ENCODE measurements at places on chromosomes 16 and 17. TPM values are rescaled to one million over a fixed set of nuclear protein-coding genes. Genes with fewer than 3 reads are reported as not detected.

GRCh38 chr16:80040814-80041213, 440.3 kb upstream of the MAF start:
- peak; percentile 54 for DNase-seq

- peak; percentile 86 for DNase-seq
These were observed 2.4 kb downstream of the VEZF1 start for GRCh38 chr17:57985675-57985974.

GRCh38 chr16:22400900-22401299, 26.5 kb upstream of the CDR2 start:
- no peak for DNase-seq

GRCh38 chr16:67029254-67030096, 526 bp downstream of the CBFB start:
- DNase-seq: peak; percentile 27

DNA sequence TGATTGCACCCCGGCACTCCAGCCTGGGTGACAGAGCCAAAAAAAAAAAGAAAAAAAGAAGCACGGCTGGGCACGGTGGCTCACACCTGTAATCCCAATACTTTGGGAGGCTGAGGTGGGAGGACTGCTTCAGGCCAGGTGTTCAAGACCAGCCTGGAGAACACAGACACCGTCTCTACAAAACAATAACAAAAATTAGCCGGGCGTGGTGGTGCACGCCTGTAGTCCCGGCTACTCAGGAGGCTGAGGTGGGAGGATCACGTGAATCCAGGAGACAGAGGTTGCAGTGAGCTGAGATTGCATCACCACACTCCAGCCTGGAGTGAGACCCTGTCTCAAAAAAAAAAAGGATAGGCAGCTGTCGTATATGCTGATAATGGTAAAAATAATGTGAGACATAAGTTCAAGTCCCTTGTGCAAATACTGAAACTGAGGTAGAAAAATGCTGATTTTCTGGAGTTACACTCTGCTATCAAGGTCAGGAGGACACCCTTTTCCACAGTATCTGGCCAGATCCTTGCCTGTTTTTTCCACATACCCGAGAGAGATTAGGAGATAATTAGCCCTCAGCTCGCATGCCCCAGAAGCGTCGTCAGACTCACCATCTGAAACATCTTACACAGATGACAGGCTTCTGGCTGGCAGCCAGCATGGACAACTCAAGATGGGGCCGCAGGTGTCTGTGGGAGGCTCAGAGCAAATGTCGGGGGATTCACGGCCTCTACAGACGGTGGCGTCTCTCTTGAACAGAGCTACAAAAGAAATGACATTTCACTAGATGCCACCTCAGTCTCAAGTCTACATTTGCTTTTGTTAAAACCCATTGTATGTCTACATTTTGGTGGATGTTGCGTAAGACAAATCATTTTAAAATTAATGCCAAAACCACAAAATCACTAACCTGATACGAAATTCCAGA, 36.8 kb downstream of the WDR45B start:
- no peak for DNase-seq

Gene TVP23C
- 29.4 TPM for total RNA-seq

Gene ACSM2A
- not detected for total RNA-seq

DNA sequence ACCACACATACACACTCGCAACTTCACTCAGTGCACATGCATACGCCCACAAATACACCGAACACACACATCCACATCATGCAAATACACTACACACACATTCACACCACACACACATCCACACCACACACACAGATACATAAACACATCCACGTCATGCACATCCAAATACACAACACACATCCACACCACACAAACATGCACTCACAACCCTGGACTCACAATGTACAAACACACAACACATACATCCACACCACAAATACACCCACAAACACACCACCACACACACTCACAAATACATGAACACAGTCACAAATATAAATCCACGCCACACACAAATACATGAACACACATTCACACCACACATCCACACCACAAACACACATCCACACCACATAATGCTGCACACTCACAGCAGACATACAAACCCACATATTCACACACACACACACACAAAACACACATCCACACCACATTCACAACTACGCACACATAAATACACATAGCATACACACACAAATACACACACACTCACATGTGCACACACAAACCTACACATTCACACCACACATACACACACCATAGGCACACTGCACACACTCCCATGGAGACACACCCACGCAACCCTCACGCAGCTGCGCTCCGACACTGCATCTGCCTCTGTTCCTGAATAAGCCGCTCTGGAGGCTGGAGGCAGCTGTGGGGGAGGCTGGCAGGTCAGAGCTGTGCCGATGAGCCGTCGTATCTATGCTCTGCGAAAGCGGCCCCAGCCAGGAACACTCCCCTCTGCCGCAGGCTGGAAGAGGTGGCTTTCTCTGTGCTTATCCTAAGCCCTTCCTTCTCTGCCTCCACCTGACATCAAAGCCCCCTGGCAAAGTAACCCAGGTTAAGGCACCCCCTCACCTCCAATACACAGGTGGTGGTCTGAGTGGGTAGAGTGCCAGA, 141.8 kb downstream of the GRIN2A start:
- no peak for DNase-seq

Gene KRTAP9-2
- total RNA-seq: not detected

Gene LASP1
- 21.9 TPM for total RNA-seq

GRCh38 chr16:5018793-5019192, 14.9 kb downstream of the NAGPA start:
- DNase-seq: no peak

- DNase-seq: no peak
These were observed 119.1 kb downstream of the FTO start for GRCh38 chr16:53822936-53823529.

DNA sequence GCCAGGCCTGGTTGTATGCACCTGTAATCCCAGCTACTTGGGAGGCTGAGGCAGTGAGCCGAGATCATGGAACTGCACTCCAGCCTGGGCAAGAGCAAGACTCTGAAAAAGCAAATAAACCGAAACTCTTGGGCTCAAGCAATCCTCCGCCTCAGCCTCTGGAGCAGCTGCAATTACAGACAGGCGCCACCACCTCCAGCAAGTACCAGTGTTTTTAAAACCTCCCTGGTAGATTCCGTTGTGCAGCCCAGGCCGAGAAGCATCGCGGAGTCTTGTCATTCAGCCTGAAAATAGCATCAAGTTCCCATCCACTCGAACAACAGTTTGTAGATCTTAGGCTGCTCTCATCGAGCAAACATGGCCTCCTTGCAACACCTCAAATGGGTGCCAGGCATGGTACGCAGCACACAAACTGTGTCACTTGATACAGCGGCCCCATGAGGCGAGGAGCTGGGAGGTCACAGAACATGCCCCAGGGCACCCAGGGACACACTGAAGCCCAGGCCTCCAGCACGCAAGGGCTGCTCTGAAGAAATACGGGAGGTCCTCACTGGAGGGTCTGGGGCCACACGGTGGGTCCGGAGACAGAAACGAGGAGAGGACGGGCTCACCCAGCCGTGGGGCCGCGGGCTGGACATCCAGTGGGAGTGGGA, 18.1 kb downstream of the TMC6 start:
- DNase-seq: no peak

DNA sequence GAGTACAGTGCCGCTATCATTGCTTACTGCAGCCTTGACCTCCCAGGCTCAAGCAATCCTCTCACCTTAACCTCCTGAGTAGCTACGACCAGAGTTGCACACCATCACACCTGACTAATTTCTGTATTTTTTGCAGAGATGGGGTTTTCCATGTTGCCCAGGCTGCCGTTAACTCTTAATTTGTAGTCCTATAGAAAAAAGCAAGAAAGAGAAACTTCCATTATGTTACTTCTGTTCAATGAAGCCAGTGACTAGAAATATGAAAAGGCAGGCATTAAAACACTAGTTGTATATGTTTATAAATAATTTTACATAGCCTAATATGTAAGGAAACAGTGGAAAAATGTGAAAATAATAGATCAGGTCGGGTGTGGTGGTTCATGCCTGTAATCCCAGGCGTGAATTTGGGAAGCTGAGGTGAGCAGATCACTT, 9.7 kb downstream of the RAD51C start:
- no peak for DNase-seq

DNA sequence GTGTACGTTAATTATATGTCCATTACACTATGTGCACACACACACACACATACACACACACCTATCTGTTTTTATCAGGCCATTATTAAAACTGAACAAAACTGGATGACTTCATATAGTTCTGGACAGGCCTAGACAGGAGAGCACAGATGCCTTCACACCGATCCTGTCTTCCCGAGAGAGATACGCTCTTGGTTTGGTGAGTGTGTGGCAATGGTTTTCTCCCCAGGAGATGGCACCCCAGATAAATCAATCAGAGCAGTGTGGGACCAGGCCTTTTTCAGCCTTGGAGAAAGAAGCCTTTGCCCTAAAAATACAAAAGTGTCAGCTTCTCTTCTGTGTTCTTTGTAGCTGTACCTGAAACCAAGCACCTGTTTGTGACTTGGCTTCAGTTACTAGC, 83.7 kb downstream of the CPPED1 start:
- DNase-seq: no peak

GRCh38 chr17:31417051-31417792, 25.7 kb downstream of the RAB11FIP4 start:
- DNase-seq: no peak

GRCh38 chr16:75074920-75075687, 41.5 kb downstream of the LDHD start:
- DNase-seq: no peak

Gene OR4D1
- total RNA-seq: not detected

GRCh38 chr16:84329843-84330684, 35.4 kb downstream of the WFDC1 start:
- no peak for DNase-seq

Gene SLC7A6OS
- 17.4 TPM for total RNA-seq

GRCh38 chr16:893360-893759, 77.4 kb downstream of the LMF1 start:
- no peak for DNase-seq

Gene SLFN12
- total RNA-seq: 4.2 TPM

DNA sequence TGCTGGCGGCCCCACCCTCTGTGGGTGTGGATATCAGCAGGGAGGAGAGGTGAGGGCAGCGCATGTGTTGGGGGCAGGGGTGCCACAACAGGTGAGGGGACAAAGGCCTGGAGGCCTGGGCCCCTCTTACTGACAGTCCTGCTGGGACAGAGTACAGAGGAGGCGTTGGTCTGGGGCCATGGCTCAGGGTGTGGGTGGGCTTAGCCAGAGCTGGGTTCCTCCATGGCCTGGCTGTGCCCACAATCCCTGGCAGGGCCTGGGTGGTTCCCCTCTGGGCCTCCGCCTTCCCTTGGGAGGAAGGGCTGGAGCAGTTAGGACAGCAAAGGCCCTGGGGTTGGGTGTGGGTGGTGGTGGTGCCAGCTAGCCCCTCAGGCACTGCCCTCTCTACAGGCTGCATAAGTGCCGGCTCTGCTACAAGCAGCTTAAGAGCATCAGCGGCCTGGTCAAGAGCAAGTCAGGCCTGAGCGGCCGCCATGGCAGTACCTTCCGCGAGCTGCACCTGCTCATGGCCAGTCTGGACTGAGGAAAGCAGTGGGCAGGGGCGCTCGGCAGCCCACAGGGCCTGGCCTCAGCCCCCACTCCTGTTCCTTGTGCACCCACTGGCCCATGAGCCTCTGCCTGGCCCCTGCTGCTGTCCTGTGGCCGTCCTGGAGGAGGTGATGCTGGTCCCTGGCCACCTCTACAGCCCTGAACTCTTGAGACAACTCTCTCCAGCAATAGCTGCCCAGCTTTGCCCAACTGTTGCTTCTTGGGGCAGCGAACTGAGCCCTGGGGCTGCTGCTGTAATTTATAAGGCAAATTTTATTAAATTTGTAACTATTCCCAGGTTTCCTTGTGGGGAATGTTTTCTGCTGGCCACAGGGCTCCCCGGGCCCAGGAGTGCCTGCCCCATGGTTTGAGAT, 21.1 kb downstream of the KATNB1 start:
- DNase-seq: no peak

All from bronchial epithelial cell (primary cell).